ENCODE measurements at places on chromosomes 12 and 14.
A peak's percentile ranks its signal among the peaks of the same experiment; 100 is the strongest.

DNA sequence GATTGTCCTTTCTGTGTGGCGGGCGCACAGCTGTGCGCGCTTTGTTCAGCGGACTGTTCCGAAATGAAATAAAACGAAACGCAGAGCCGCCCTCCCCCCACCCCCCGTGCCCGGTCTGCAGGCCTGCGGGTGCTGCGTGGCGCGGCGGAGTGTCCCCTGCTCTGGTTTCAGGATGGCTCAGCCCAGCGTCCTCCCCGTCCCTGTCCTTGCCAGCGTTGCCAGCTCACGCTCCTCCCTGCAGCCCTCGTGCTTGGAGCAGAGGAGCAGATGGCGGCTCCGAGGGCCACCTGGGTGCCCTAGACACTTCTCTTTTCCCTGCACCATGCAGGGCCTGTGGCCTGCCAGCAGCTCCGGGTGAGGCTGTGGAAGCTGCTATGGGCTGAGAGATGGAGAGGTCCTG lies 17.5 kb upstream of the BEGAIN start:
- DNase-seq, result peak; percentile 3

DNA sequence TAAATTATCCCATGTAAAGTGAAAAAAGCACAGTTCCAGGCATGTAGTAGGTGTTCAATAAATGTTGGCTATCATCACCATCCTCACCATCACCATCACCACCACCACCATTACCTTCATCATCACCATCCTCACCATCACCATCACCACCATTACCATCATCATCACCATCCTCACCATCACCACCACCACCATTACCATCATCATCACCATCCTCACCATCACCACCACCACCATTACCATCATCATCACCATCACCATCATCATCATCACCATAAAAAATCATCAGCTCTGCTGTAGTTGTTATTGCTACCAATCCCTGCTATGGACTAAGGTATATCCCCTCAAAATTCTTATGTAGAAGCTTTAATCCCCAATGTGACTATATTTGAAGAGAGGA lies 15.1 kb downstream of the ISCU start:
- DNase-seq, result no peak

- no peak for DNase-seq
Observed at GRCh38 chr14:79670811-79671210, 540.5 kb downstream of the DIO2 start.

DNA sequence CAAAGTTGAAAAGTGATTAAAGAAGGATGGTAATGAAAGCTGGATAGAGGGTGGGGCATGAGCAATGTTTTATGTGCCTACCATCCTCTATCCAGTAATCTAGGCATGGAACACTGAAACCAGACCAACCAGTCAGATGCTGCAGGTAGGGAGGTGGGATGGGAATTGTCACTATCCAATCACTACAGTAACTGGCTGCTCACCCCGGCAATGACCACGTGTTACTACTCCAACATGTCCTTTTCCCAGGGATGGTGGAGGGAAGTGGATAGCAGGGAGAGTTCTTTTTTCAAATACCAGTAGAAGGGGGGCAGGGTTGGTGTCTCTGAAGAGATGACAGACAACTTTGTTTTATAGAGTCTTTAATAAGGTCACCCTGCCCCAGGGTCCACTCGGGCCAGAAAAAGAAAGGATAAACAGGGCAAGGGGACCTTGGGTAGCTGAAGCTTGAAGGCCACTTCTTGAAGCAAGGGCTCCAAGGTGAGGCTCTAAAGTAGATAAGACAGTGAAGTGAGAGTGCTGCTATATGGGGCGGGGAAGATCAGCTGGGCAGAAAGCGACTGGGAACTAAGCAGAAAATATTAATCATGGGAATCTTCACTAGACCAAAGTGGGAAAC lies 14.7 kb upstream of the CDH24 start:
- no peak for DNase-seq

GRCh38 chr12:87836190-87836589 lies 193.0 kb downstream of the C12orf50 start:
- no peak for DNase-seq

GRCh38 chr12:122537021-122537420 lies 10.0 kb downstream of the KNTC1 start:
- no peak for DNase-seq

- no peak for DNase-seq
Observed at GRCh38 chr12:40474630-40475029, 217.6 kb upstream of the CNTN1 start.

DNA sequence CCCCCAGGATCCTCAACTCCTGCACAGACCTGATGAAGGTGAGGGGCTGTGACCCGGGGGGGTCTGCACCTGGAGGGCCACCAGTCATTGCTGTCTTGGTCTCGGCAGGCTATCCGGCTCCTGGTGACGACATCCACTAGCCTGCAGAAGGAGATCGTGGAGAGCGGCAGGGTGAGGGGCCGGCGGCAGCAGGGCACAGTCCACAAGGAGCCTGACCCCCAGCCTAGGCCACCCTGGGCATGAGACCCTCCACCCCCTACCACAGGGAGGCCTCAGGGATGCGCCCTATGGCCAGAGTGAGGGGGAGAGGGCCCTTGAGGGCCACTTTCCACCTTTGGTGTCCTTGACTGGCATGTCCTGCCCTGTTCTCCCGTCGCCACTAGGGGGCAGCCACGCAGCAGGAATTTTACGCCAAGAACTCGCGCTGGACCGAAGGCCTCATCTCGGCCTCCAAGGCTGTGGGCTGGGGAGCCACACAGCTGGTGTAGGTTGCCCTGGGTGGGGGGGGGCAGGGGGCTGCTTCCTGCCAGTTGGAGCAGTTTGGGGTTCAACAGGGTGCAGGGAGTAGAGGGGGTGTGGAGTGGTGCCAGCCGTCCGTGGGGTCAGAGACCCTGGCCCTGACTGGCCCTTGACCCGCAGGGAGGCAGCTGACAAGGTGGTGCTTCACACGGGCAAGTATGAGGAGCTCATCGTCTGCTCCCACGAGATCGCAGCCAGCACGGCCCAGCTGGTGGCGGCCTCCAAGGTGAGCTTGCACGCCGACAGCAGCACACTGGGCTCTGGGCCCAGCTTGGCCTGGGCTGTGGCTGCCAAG lies 25.0 kb downstream of the HIP1R start:
- DNase-seq, result peak; percentile 91

DNA sequence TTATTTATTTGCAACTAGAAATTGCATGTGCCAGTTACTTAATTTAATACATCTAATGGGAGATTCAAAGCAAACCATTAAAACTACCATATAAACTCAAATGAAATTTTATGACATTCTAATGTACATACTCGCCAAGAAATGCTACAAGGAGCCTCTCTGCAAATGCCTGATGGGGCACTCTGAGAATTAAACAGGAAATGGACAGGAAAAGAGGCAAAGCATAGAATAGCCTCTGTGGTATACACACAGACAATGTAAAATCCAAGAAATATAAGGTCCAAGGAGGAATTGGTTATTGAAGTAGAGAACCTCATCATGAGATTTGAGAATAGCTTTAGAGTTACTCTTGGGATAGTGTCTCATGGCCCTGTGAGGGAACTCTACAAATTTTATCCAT lies 41.2 kb downstream of the RAB21 start:
- no peak for DNase-seq

GRCh38 chr12:91994208-91994797 lies 151.3 kb downstream of the BTG1 start:
- DNase-seq, result no peak

DNA sequence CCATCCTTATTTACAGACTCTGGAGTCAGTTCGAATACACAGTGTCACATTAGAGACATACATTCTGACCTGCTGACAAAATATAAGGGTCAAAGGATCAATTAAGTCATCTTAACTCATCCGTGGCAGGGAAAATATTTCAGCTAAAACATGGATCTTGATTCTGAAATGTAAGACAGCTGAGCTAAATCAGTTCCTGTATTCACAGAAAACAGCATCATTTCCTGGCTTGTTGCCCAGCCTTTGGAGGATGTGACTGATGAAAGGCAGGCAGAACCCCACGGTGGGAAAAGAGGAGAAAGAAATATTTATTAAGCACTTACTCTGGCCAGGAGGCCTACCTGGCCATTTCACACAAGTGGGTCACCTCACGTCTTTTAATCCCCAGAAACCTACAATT lies 101.9 kb downstream of the GAS2L3 start:
- DNase-seq, result peak; percentile 14

GRCh38 chr12:43737646-43738045 lies 20.9 kb downstream of the PUS7L start:
- no peak for DNase-seq

- DNase-seq, result peak; percentile 79
Observed at GRCh38 chr12:113152835-113153814, 3.6 kb downstream of the CFAP73 start.

- peak; percentile 55 for DNase-seq
Observed at GRCh38 chr12:64670919-64671639, 60.8 kb downstream of the RASSF3 start.

- no peak for DNase-seq
Observed at GRCh38 chr12:90682398-90682797, 272.6 kb downstream of the CCER1 start.

GRCh38 chr12:27754795-27755194 lies 25.2 kb upstream of the KLHL42 start:
- DNase-seq, result peak; percentile 56

DNA sequence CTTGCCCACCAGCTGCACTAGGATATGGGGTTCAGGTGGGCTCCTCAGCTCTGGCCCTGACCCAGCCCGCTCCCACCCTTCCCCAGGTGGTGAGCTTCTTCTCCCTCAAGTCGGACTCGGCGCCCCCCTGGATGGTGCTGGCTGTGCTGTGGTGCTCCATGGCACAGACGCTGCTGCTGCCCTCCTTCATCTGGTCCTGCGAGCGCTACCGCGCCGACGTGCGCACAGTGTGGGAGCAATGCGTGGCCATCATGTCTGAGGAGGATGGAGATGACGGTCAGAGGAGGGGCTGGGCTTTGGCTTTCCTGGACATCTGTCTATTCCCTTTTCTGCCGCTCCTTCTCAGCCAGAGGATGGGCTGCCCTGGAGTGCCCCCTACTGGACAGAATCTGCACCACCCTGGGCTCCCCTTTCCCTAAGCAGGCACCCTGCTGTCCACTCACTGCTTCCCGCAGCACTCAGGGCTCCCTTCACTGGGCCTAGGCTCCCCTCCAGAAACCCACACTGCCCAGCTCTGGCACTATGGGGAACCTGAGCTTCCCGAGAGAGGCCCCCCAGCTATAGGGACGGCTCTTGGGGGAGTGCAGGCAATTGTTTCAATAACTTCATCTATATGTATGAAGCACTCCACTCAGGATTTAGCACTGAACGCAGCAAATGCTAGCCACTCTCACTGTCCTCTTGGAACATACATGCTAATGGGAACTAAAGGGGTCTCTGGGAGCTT lies 2.6 kb upstream of the P3H3 start:
- peak; percentile 89 for DNase-seq

DNA sequence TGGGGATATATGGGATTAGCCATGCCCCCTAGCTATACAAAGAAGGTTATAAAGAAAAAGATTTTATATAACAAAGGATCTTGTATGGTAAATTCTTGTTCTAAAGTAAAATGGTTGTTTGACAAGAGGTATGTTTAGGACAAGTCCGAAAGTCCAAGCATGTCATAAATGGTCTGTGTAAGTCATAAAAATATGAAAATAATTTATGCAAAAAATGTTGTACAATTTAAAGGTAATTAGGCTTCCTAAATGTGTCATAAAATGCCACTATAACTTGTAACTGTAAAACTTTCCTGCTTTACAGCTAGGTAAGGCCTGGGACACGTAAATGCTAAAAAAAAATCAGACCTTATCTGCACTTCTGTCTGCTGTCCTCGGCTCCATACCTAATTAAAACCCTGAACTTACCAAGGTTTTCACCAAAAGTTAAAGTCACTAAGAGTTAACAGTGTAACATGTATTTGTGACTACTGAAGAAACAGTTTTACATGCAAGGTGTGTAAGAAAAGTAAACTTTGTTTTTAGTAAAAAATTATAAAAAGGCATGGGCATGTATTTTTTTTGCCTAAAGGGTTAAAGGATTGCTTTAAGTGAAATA lies 110.0 kb upstream of the RESF1 start:
- no peak for DNase-seq

GRCh38 chr12:79423560-79423959 lies 267.2 kb downstream of the PAWR start:
- no peak for DNase-seq

Measured in transverse colon (tissue), 4 donors.